SHP77 treated with DMSO at 0.1 percent for 48 hours (cell line): ENCODE measurements at places on chromosomes 4 and X.
A peak's percentile ranks its signal among the peaks of the same experiment; 100 is the strongest.

GRCh38 chrX:15143050-15143824, 126.6 kb downstream of the ASB9 start:
- DNase-seq = no peak

DNA sequence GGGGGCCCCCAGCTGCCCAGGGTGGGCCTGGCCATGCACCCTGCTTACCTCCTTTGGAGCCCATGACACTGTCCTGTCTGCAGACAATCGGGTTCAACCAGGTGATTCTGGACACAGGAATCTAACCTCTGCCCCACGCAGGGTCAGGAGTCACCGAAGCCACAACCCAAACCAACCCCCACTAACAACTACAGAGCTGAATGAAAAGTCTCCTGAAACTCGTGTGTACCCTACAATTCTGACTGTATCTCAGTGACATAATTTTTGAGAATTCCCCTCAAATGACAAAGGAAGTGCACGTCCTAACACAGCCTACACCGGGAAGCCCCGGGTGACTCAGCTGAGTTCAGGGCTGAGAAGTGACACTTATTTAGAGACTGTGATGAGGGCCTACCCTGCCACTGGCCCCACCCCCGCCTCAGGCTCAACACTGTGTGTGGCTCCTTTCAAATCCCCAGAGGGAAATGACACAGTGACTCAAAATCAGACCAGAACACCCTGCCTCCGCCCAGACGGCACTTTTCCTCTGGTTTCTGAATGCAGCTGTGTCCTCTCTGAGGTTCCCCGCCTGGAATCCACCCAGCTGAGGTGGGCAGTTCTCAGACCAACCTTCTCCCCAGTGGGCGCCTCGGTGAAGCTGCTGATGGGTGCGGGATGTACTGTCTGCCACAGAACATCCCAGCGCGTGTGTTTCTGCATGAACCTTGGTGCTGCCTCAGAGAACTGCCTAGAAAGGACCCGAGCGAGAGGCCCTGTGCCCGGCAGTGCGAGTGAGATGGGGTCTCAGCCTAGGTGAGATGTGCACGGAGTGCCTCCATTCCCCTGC, 9.9 kb downstream of the TNIP2 start:
- DNase-seq = no peak

DNA sequence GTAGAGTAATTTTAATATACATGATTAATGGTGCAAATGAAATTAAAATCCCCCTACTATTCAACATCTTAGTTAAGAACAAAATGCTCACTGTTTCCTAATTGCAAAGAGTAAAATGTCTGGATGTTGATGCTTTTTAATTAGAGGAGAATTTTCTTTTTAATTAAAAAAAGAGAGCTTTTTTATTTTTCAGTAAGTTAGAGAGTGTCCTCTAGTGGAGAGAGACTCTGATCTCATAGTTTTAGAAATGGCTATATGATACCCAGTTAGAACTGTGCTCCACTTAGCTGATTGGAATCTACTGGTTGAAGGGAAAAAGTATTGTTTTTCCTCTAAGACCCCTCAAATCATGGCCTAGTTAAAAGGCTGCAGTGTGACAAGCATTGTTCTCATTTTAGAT, 312.0 kb upstream of the MAGEB2 start:
- DNase-seq = no peak

- no peak for DNase-seq
These were observed 103.2 kb downstream of the NFKB1 start for GRCh38 chr4:102604222-102604940.

DNA sequence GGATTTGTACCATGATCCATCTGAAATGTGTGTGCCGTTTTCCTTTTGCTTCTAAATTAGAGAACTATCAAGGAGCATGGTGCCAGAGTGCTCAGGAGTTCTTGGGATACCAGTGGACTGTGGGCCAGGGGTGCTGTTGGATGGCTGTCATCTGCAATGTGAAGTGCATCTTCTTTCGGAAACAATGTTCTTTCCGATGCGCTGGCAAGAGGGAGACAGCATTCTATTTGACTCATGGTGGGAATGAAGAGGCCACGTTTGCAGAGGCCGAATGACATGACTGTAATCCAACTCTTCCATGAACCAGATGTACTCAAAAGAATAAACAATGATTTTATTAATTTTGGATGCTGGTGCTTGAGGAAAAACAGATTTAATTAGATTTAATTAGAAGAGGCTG, 45.5 kb downstream of the SORCS2 start:
- no peak for DNase-seq

DNA sequence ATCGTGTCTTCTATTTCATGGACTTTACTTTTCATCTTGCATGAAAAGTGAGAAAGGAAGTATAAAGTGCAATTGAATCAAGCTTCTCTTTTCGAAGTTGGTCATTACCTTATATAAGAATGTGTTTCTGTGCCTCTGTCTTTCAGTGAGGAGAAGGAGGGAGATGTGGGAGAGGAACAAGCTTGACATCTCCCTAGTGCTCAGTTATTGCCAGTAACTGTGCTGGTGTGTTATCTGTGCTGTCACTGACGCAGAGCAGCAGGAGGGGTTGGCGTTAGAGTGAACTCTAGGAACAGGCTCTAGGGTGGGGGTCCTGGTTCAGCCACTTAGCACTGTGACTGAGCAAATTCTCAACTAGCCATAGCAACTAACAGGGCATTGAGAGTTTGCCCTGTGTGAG, 34.0 kb upstream of the TBC1D9 start:
- no peak for DNase-seq

DNA sequence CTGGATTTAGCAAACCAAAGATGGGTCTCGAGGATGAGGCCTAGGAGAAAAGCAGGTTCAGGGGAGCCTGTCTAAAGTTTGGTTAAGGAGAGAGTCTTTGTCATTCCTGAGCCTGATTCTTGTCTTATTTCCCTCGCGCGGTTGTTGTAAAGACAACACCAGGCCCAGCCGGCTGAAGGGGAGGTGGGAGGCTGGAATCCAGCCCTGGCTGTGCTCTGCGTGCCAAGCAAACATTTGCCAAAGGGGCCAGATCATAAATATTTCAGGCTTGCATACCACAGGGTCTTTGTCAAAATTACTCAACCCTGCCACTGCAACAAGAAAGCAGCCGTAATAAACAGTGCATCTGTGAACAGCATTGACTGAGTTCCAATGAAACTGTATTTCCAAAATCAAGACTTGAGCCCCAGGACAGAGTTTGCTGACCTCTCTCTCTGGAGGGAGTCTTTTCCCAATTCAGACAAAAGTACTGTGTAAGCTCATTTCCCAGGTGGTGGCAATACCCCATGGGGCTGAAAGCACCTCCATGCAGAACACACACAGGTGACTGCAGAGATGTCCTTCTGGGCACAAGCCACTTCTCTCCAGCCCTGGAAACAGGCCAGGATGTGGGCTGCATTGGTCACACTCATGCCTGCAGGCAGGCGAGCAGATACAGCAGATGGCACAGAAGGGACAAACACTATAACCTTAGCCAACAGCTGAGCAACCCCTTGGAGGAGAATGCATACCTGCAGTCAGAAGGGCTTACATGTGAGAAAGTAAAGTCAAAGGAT, 320.3 kb downstream of the STK32B start:
- DNase-seq = no peak

- DNase-seq = no peak
These were observed 13.2 kb downstream of the CA5B start for GRCh38 chrX:15751155-15751819.

GRCh38 chr4:18194278-18194677, 172.7 kb upstream of the LCORL start:
- DNase-seq = no peak

- no peak for DNase-seq
These were observed 2.1 kb downstream of the NDNF start for GRCh38 chr4:121070274-121070673.

GRCh38 chr4:110005461-110006056, 92.9 kb downstream of the EGF start:
- DNase-seq = peak; percentile 1

DNA sequence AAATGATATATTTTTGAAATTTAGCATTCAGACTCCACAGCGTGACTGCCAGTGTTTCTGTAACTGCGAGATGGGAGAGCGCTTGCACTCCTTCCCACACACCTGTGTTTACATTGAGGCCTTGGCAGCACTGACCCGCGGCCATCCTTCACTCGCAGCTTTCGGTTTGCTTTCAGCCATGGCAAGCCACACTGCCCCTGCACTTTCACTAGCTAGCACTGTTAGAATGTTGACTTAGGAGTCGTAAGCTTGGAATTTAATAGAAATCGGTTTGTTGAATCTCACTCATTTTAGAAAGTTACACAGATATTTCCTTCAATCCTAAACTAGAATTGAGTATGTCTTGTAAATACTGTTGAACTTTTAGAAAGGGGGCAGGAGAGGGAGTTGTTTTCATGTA, 136.2 kb downstream of the CFAP299 start:
- DNase-seq = peak; percentile 85

DNA sequence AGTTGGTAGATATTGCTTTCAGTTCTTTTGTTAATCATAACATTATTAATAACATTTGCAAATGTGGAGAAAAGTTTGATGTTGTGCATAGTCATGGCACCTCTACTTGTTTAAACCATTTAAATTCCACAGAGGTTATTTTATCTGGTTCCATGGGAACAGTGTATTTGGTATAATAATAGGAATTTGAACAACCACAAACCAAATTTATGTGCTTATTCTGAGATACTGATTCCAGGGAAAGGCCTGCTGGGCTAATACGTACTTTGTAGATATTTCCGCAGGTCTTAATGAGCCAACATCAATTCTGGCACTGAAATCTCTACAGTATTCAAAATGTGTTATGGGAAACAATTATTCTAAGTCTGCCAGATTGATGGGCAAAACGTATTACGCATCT, 319.0 kb downstream of the DKK2 start:
- DNase-seq = no peak

GRCh38 chr4:87849612-87850011, 16.8 kb downstream of the MEPE start:
- DNase-seq = no peak

DNA sequence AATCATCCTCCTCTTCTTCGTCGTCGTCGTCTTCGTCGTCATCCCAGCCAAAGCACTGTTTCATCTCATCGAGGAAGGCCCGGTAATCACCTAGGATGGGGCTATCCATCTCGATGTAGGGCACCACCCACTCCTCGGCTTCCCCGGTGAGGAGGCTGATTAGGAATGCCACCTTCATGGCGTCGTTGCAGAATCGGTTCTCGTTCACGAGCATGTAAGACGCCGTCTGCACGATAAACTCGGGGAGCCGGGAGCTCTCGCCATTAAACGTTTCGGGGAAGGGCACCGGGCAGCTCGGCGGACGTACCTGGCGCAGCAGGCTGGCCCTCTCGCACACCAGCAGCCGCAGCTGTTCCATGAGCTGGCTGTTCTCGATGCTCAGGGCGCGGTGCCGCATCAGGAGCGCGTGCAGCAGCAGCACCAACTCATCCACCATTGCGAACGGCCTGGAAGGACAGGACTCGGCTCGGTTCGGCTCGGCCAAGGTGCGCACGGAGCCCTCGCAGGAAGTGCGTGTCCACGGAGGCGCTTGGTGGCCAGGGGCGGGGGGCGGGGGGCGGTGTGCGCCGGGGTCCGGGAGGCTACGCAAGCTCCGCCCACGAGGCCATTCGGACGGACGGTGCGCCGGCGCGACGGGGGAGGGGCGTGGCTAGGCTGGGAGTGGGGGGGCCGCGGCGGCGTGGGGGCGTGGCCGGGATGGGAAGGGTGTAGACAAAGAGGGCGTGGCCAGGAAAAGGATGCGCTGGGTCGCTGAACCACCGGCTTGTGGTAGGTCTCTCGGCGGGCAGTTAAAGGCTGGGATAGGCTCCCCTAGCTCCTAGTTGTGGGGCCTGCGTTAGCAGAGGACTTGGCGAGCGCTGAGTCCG, at the start of gene LDOC1:
Gene LDOC1 (minus strand): TSS at position 544 of the 866 bp plus-strand sequence. CDS start 108 bp downstream, at position 436.
- peak; percentile 16 for DNase-seq

GRCh38 chr4:163048447-163048846, 118.2 kb downstream of the NAF1 start:
- peak; percentile 8 for DNase-seq

DNA sequence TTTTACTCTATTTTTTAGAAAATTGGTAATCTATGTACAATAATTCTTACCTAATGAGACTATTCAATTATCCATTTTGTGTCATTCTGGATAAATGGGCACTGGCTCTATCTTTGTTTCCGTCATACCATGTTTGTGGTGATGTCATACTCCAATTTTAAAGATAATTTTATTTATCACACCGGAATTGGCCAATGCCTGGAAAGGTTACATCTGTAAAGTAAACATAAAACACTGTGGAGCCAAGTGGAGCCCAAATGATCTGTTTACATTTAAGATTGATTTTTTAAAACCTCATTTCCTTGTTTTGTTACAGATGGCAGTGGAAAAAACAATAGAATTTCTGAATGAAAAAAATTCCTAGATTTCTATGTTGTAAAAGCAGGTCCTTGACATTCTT, 120.2 kb upstream of the GPRIN3 start:
- DNase-seq = no peak

DNA sequence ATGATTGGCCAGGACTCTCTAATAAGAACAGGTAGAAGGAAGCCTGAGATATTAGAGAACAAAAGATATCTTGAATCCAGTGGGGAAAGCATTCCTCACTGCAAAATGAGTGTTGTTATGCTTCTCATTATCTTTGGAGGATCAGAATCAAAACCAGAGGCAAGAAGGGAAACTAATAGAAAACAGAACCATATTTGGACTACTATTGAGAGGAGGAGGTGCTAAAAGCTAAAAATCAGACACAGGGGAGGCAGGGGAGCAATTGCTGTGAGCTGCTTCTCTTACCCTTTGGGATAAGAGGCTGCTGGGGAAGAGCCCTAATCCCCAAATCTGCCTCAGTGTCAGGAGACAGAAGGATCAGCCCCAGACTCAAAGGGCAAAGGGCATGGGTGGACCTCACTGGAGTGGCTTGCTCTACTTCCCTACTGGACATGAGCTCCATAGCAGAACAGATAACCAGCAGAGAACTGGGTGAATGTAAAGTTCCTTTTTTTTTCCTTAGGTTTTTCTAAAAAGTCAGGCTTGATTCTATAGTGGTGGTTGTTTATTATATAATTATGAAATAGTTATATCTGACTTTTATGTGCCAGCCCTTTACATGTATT, 60.1 kb downstream of the SEPTIN11 start:
- DNase-seq = no peak

DNA sequence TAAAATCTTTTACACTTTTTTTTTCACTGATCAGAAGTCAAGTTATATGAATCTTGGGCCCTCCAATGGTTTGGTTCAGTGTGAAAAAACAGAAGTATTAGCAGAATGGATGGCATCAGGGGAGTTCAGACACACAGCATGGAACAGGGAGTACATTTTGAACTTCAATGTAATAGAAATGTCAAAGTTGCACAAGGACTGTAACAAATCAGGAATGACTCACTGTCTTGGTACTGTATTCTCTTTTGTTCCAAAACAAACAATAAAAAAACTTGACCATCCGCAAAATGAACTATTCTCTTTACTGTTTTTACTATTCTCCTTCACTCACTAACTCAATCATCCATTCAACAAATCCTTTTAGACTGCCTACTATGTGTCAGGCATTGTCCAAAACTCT, 401.0 kb downstream of the FSTL5 start:
- no peak for DNase-seq
